Right forelimb (tissue), 1 donor: ENCODE measurements at places on chromosomes 1 and 21.

DNA sequence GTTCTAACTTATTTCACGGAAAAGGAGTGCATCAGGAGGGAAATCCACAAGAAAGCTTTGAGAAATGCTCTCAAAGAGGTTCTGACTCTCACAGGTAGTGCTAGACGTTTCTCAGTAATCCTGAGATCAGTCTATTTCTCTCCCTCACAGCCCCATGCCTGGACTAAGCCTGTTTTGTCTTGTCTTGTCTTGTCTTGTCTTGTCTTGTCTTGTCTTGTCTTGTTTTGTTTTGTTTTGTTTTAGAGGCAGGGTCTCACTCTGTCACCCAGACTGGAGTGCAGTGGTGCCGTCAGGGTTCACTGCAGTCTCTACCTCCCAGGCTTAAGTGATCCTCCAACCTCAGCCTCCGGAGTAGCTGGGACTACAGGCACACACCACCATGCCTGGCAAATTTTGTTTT is 133.3 kb upstream of the SGIP1 start:
- no peak for DNase-seq

GRCh38 chr1:113786069-113786468 is 26.2 kb downstream of the RSBN1 start:
- DNase-seq: no peak

GRCh38 chr1:77553568-77554291 is 128.7 kb downstream of the ZZZ3 start:
- DNase-seq: no peak

DNA sequence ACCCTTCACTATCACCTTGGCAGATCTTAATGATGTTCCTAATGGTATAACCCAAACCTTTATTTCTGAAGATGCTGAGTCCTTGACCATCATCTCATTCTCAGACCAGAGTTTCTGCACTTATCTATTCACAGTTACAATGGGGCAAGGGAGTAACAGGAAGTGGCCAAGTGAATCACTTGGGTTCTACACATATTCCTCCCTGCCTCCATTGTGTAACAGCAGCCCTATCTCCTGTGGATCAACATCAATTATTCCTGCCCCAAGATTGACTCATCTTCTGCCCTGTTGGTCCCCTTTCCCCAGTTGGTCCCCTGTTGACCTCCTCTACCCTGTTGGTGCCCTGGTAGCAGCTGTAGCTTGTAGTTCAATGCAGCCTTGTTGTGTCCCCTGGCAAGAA is 10.3 kb upstream of the S100A7 start:
- no peak for DNase-seq

- peak; percentile 58 for DNase-seq
These were observed 31.9 kb upstream of the POFUT2 start for GRCh38 chr21:45319461-45320211.

DNA sequence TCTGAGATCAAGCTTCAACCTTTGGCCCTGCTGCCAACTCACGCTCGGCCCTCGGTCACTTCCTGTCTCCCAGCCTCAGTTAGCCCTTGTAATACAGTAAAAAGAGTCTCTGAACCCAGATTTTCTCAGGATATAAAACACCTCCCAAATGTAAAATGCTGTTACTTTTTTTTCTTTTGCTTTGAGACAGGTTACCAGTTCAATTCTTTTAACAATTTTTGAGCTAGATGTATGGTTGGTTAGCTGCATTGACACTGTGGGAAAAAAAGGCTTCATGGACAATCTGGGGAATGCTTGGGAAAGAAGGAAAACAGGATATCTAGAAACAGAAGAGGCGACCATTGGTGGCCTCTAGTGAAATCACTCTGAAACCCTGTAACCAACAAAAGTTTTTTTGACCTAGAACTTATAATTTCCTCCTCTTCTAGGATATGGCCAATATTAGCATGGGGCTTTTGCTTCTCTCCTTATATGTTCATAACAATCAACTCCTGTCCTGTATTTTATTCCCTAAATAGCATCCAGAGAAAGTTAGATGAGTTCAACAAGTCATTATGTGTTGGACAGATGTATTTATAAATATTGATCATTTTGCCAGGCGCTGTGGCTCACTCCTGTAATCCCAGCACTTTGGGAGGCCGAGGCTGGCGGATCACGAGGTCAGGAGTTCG is 1.3 kb downstream of the CMPK1 start:
- DNase-seq: no peak

GRCh38 chr1:156474966-156475365 is 25.6 kb downstream of the MEF2D start:
- DNase-seq: no peak

- no peak for DNase-seq
These were observed 78.2 kb downstream of the OLFML2B start for GRCh38 chr1:161945306-161946060.

DNA sequence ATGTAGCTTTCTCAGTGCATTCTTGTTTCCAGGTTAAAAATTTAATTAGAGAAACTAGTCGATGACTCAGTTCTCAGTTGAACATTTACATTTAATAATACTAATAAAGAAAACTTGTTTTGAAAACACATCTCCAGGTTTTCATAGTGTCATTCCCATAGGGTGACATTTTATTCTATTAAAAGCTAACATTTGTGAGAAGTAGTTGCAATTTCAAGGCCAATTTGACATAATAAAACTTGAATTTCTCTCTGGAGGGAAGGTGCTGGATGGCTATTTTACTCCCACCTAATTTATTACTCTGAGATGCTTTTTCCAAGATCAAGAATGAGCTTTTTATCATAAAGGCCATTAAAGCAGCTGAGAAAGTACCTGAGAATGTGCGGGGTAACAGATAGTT is 16.6 kb downstream of the HUNK start:
- no peak for DNase-seq

DNA sequence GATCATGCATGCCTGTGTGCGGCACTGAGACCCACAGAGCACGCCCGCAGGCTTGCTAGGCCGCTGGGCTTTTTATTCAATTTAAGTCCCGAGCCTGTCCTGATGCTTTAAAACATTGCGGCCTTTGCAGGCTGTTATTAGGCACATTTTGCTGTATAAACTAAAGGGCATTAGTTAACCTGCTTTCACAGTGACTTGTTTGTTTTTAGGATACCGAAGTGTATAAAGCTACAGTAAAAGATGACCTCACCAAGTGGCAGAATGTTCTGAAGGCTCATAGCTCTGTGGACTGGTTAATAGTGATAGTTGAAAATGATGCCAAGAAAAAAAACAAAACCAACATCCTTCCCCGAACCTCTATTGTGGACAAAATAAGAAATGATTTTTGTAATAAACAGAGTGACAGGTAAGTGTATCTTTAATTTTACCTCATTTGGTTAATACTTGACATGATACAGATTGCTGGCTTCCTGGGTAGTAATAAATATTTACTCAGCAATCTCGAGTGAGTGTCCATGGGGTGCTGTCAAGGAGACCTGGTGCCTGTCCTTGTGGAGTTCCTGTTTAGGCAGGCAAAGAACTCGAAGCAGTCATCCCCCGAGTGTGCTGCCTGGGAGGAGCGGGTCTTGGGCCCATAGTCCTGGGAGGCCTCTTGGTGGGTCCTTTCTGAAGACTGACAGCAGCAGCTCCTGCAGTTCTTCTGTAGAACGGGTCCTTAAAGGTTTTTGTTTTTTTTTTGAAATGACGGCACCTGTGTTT is 40.1 kb downstream of the TRAPPC10 start:
- no peak for DNase-seq
